ENCODE measurements at places on chromosomes 3 and 15. TPM values are rescaled to one million over a fixed set of nuclear protein-coding genes. Genes with fewer than 3 reads are reported as not detected.

DNA sequence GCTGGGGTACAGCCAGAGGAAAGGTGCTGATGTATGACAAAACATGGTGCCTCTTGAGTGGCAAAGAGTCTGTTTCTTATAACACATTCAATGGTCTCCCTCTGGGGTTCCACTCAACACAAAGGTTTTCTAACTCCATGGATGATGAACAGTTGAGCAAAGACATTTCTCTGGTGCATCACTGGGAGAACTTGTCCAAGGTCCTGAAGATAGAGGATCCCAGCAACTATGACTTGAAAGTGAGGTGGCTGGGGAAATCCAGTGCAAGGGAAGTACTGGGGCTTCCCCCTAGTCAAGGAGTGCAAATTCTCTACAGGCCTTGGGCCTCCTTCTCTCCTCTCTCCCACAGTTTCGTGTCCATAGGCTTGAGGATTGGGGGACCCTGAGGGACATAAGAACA is 431.1 kb downstream of the WDR72 start:
- DNase-seq, result no peak

- no peak for DNase-seq
Observed at GRCh38 chr3:134611516-134611915, 39.3 kb downstream of the KY start.

DNA sequence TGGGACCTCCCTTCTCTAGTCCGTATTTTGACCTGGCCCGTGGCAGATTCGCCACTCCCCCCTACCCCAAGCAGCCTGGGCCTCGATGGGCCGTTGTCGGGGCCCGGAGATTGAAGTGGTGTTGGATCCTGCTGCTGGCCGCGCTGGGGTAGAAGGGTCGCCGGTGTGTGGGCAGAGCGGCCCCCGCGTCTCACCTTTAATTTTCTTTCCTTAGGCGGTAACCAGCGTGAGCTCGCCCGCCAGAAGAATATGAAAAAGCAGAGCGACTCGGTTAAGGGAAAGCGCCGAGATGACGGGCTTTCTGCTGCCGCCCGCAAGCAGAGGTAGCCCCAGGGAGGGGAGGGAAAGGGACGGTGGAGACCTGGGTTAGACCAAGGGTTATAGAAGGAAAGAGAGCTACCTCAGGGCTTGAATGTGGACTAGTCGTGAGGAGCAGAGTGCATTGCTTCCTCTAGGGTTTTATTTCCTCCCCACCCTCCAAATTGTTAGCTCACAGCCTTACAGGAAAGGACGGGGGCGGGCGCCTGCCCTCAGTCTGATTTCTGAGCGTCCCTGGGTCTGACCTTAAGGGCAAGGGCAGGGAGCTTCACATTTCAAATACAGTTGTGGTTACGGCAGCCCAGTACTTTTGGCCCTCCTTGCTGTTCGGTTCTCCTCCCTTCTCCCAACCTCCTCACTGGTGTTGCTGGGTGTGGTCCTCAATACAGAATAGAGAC is 799 bp downstream of the SERF2 start:
- peak; percentile 46 for DNase-seq

GRCh38 chr3:127991251-127991650 is 61.0 kb upstream of the SEC61A1 start:
- no peak for DNase-seq

TTBK2 gene
- total RNA-seq, result 30.6 TPM

ITIH1 gene
- not detected for total RNA-seq

DNA sequence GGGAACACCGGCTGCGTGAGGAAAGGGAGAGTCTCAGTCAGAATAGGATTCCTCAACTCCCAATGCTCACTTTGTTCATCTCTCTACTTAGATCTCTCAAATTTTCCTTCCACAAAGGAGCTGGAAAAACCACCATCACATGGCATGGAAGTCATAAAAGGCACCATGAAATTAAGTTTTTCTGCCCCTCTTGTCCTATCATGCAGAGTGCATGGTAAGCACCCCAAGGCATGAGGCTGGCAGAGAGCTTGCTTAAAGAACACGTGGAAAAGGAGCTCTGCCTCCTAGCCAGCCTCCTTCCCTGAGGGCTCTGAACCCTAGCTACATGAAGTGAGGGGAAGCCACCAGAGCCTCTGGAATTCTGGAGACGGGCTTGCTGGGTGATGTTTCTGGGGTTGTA is 17.8 kb downstream of the STIMATE start:
- no peak for DNase-seq

- no peak for DNase-seq
Observed at GRCh38 chr3:5694266-5694665, 506.8 kb downstream of the EDEM1 start.

ARMC8 gene
- total RNA-seq, result 104 TPM

THPO gene
- 0.41 TPM for total RNA-seq

DNA sequence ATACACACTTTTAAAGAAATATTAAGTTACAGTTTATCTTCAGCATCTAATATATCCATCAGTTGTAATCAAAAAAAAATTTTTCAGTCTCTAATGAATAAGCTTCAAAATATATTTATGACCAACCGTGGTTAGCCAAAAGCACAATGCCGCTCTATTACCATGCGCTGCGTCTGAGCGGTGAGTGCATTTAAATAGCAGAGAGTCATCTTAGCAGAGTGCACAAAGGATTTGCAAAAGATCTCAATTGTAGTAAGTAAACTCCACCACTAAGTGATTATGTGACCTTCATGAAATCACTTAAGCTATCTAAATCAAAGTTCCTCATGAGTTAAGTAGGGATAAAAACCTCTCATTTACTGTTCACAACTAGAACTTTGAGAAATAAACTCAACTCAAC is 4.9 kb downstream of the TP63 start:
- no peak for DNase-seq

INSYN1 gene
- total RNA-seq, result 26.1 TPM

- DNase-seq, result no peak
Observed at GRCh38 chr3:194606941-194607340, 26.3 kb downstream of the TMEM44 start.

DNA sequence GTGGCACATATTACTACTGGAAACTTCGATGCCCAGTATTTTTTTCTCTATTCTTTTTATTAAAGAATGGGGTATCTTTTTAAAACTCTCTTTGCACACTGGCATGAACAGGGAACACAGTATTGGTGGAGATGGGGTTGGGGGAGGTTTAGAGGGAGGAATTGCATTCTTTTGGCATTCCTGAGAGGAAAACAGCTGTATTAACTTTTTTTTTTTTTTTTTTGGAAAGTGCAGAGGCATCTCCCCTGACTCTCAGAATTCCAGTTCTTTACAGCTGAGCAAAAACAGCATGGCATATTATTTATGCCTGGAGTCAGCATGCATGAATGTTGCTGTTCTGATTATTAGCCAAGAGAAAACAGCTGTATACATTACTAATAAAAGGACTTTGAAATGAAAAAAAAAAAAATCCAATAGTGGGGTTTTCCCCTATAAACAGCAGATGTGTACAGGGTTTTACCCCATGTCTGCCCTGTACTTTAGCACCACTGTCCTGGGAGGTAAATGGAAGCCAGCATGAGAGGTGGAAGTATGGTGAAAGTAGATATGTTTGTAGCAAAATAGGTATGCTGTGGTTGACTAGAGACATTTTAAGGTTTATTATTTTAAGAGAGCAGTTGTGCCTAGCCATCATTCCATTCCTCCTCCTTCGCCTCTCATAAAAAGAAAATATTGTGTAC is 132.2 kb downstream of the FNDC3B start:
- DNase-seq, result no peak

ZDHHC19 gene
- total RNA-seq, result not detected

DNA sequence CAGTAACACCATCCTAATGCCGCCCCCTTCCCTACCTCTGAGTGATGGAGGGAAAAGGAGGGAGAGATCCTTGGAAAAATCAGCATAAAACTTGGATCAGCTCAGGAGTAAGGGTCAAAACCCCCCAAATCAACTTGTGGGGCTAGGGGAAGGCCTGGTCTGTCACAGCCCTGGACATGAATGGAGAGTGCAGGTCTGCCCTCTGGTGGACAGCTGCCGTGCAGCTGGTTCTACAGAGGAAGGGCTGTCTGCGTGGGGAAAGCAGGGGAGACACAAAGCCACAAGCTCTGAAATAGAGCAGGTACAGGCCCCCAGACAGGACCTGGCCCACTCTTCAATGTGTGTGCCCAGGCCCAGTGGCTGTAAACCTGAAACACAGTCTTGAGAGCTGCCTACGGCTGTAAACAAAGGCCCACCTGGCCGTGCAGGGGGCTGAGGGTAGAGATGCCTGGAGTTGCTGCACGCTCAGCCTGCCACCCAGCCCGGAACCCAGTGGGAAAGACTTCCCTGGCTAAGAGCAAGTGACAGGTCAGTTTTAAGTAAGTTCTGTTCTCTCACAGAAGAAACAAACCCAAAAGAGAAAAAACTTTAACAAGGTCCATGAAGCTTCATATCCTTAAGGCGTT is 16.4 kb downstream of the CLK3 start:
- peak; percentile 52 for DNase-seq

DNA sequence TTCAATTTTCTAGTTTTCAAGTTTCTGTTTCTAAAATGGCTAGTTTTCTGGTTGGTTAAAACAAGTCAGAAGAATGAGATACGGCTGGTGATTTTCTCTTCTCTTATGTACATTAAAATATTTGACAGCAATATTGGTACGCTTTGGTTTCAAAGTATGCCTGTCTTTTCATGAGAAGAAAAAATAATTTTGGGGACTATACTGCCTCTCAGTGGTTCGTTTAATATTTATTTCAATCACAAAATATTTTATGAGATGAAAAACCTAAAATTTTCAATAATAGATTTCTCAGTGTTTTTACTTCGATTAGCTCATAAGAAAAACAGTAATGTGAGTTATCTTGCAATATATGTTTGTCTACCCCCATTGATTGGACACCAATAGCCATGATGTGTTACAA is 72.8 kb upstream of the AADACL2 start:
- DNase-seq, result no peak

- no peak for DNase-seq
Observed at GRCh38 chr3:33980252-33980651, 181.8 kb downstream of the PDCD6IP start.

DNA sequence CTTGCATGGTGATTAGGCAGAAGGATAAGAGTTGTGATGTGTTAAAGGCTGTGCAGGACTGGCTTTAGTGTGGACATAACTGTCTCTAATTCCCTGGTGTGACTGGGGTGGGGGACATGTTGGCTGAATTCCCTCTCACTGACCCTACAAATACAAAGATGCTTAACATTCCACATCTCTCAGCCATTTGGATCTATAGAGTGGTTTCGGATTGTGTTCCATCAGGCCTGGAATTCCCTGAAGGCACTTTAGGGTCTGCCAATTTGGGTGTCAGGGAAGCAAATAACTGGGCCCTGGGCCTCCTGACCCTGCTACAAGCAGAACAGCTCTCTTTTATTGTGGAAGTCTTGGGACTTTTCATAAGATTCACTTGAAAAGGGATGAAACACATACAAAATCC is 56.2 kb downstream of the ARHGEF26 start:
- no peak for DNase-seq

- DNase-seq, result no peak
Observed at GRCh38 chr15:89998923-89999675, 2.0 kb upstream of the ZNF710 start.

- no peak for DNase-seq
Observed at GRCh38 chr15:38201714-38202113, 50.9 kb upstream of the SPRED1 start.

DNA sequence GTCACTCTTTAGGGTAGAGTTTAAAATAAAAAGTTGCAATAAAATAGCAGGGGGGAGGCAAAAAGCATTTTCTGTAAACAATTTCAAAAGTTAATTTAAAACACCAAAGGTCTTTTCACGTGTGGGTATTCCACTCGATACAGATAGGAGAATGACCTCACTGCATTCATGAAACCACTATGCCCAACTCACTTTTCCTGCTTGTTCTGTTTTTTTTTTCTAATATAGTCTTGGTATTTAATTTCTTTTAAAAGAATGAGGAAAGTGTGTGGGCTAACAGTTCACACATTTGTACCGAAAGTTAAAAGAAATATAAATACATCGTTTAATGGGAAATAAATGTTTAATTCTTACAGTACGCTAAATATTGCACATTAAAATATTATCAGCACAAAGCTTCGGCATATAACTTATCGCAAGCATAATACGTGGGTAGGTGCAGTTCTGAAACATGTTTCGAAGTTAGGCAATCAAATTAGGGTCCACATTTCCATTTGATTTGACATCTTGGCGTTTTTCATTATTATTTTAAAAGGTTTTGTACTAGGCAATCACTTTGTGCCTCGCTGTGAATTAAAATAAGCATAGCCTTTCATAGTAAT is 41.4 kb downstream of the VGLL4 start:
- DNase-seq, result no peak

GRCh38 chr3:126116526-126116925 is 32.6 kb upstream of the SLC41A3 start:
- no peak for DNase-seq

GRCh38 chr3:188219147-188219546 is 65.2 kb downstream of the LPP start:
- no peak for DNase-seq

CD96 gene
- total RNA-seq, result not detected

- DNase-seq, result no peak
Observed at GRCh38 chr3:135736740-135737139, 228.8 kb upstream of the PPP2R3A start.

CD200R1 gene
- total RNA-seq, result 0.82 TPM

PLSCR1 gene
- 7.7 TPM for total RNA-seq

PAQR9 gene
- 2.4 TPM for total RNA-seq

LIPH gene
- total RNA-seq, result not detected

- DNase-seq, result no peak
Observed at GRCh38 chr15:88800026-88800425, 3.2 kb upstream of the ACAN start.

LRRC3B gene
- 39.9 TPM for total RNA-seq

IL16 gene
- 0.82 TPM for total RNA-seq

STT3B gene
- total RNA-seq, result 190 TPM

CAMKV gene
- total RNA-seq, result 180 TPM

GRCh38 chr15:40054605-40054854 is 15.5 kb upstream of the SRP14 start:
- DNase-seq, result no peak

GOLGA6B gene
- total RNA-seq, result not detected

DNA sequence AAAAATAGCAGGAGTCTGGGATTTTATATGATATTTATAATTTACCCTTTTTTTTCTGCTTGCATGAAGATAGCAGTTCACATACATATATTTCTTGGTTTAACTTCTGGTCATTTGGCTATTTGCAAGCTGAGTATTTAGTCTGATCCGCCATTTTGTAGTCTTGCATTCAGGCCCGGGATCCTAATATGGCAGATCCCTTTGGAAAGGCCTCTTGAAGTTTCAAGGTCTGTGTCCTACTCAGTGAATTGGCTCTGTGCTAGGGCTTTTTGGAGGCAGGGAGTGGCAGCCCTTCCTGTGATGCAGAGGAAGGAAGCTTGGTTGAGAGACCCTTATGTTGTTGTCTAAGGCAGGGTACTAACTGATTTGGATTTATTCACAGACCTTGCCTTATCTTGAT is 2.9 kb downstream of the SNRPN start:
- DNase-seq, result no peak

NR1I2 gene
- total RNA-seq, result 0.82 TPM

GRCh38 chr3:148950806-148951205 is 40.5 kb upstream of the GYG1 start:
- DNase-seq, result no peak

DNA sequence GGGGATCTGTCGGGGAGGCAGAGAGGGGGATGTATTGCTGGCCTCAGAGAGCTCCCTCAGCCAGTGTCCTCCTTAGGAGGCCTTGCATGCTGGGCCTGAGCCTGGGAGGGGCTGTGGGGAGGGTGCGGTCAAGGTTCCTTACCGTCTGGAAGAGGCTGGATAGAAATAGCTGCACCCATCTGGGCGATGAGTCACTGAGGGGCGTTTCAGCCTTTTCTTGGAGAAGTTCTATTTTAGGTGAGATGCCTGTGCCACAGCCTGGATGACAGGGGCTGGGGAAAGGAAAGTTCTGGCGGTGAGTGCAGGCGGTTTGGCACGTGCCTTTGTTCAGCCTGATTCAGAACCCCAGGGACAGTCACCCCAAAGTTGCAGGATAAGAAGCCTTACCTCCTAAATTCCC is 35.7 kb upstream of the APEH start:
- no peak for DNase-seq
